ENCODE measurements at places on chromosomes 7 and 10. TPM values are rescaled to one million over a fixed set of nuclear protein-coding genes. Genes with fewer than 3 reads are reported as not detected.

Gene RELN
- 1.3 TPM for total RNA-seq

Gene CPN1
- not detected for total RNA-seq

Gene ITGB8
- 3.3 TPM for total RNA-seq

Gene NANOS1
- total RNA-seq: 0.17 TPM

Gene ANXA8L1
- total RNA-seq: not detected

Gene PRKAR2B
- 2.5 TPM for total RNA-seq

Gene PDK4
- total RNA-seq: 0.45 TPM

Gene ANKRD22
- not detected for total RNA-seq

Gene MDFIC
- 23.6 TPM for total RNA-seq

Gene ANK3
- 1.3 TPM for total RNA-seq

Gene PRLHR
- not detected for total RNA-seq

Gene GBX1
- not detected for total RNA-seq

Gene CNPY1
- total RNA-seq: not detected

Gene LEP
- total RNA-seq: not detected

Gene RARRES2
- total RNA-seq: 11.9 TPM

Gene NUTM2D
- total RNA-seq: 1.3 TPM

Gene MALRD1
- total RNA-seq: 0.17 TPM

Gene VWC2
- not detected for total RNA-seq

Gene PSD
- 0.67 TPM for total RNA-seq

Gene TFR2
- total RNA-seq: 0.17 TPM

Gene GALNT17
- under 0.01 TPM for total RNA-seq

Gene A1CF
- not detected for total RNA-seq

Gene FAM25C
- total RNA-seq: not detected

Gene POLR2J2
- total RNA-seq: 0.17 TPM

Gene SORBS1
- 0.34 TPM for total RNA-seq

Gene RNF32
- 0.45 TPM for total RNA-seq

Gene PLEKHS1
- total RNA-seq: not detected

Gene LRRC17
- 76.6 TPM for total RNA-seq

Gene TBATA
- not detected for total RNA-seq

Gene H2BK1
- not detected for total RNA-seq

Gene PLXNA4
- under 0.01 TPM for total RNA-seq

Gene THSD7A
- 0.17 TPM for total RNA-seq

Gene AP4M1
- total RNA-seq: 20.0 TPM

Gene AFAP1L2
- 1.9 TPM for total RNA-seq

Gene TMEM213
- total RNA-seq: not detected

Gene CHAT
- not detected for total RNA-seq

Gene TRIM24
- total RNA-seq: 10.1 TPM

Gene ZNF727
- not detected for total RNA-seq

Gene MYL10
- total RNA-seq: not detected

Gene OPN4
- total RNA-seq: not detected

Gene ACTR3C
- 0.17 TPM for total RNA-seq

Gene ANKRD1
- total RNA-seq: 6.5 TPM

Gene MYL7
- total RNA-seq: not detected

Gene NRG3
- not detected for total RNA-seq

Gene STAG3
- 0.84 TPM for total RNA-seq

Gene CPA4
- 28.1 TPM for total RNA-seq

Gene PKD2L1
- not detected for total RNA-seq

Gene EVX1
- not detected for total RNA-seq

Gene NPSR1
- not detected for total RNA-seq

Gene CPED1
- 30.4 TPM for total RNA-seq

Gene HSPA12A
- total RNA-seq: 4.7 TPM

Gene CALY
- not detected for total RNA-seq

Gene RNF133
- total RNA-seq: not detected

Gene TMEM178B
- under 0.01 TPM for total RNA-seq

Gene CUZD1
- total RNA-seq: 0.45 TPM

Gene BMPR1A
- total RNA-seq: 14.5 TPM

Gene SRPK2
- total RNA-seq: 24.5 TPM
